ENCODE measurements at places on chromosomes 6 and 20. TPM values are rescaled to one million over a fixed set of nuclear protein-coding genes. Genes with fewer than 3 reads are reported as not detected.

GRCh38 chr6:150491131-150491810 is 108.4 kb upstream of the PLEKHG1 start:
- DNase-seq, result no peak

TPBG gene
- 128 TPM for polyA plus RNA-seq

CAGE1 gene
- not detected for polyA plus RNA-seq

IL20RA gene
- 0.29 TPM for polyA plus RNA-seq

RAD21L1 gene
- polyA plus RNA-seq, result not detected

GRCh38 chr20:19375395-19375794 is 163.0 kb downstream of the SLC24A3 start:
- DNase-seq, result no peak

All from SK-N-SH (cell line).